Stimulated activated CD8-positive, alpha-beta memory T cell treated with anti-CD3 and anti-CD28 coated beads, Interleukin-15, amount 100 ng/mL, for 4 hours (primary cell): ENCODE measurements at places on chromosomes 6 and 20.
A peak's percentile ranks its signal among the peaks of the same experiment; 100 is the strongest.

DNA sequence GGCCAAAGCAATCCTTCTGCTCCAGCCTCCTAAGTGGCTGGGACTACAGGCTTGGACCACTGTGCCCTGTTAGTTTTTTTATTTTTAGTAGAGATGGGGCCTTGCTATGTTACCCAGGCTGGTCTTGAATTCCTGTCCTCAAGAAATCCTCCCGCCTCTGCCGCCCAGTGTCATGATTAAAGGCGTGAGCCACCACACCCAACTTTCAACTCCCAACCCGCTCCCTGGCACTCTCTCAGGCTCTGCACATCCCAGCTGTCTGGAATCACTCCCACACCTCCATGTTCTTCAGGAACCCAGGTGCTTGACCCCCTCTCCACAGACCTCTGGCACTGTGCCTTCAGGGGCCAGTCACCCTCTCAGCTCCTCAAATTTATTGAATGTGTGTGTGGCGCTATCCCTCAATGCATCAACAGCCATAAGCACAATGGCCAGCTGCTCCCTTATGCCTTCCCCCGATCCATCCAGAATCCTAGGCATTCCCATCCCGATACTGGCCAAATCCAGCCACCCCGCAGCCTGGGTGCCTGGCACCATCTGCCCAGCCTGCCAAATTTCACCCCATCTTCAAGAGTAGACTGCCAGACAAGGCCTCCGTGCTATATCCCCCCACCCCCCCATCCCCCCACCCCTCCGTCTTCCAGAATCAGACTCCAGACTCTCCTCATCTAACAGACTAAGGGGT lies 647 bp upstream of the POU5F1 start:
- DNase-seq, result no peak

GRCh38 chr6:109013656-109014305 lies 80.9 kb downstream of the SESN1 start:
- no peak for DNase-seq

DNA sequence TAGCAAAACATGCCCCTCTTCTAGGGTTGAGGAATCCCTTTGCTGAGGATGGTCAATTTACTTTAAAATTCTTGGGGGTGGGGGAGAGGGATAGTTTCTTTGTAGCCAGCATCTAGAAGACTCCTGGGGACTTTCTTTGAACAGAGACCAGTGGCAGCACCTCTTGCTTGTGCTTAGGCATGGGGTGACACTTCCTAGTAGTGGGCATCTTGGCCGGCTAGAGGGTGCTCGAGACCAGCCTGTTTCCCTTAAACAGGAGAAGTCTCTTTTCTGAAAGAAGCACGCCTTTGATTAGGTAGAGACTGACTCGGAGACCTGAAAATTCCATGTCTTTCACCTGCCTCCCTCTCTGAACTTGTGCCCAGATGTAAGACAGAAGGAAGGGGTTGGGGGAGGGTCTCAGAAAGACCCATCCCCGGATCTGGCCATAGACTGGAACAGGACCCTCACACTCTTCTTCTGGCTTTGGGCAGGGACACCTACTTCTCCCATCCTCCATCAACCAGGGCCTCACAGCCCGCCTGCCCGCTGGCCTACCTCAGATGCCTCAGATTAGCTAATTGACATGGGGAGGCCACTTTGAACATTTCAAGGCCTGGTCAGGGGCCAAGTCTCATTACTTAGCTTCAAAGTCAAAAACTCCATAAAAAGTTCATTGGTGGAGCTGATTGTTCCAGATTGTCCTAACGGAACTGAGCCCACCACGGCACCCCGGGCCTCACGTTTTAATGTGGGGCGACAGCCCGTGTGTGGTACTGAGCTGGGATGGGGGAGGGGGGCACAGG lies 172.2 kb downstream of the CDC5L start:
- DNase-seq, result no peak

DNA sequence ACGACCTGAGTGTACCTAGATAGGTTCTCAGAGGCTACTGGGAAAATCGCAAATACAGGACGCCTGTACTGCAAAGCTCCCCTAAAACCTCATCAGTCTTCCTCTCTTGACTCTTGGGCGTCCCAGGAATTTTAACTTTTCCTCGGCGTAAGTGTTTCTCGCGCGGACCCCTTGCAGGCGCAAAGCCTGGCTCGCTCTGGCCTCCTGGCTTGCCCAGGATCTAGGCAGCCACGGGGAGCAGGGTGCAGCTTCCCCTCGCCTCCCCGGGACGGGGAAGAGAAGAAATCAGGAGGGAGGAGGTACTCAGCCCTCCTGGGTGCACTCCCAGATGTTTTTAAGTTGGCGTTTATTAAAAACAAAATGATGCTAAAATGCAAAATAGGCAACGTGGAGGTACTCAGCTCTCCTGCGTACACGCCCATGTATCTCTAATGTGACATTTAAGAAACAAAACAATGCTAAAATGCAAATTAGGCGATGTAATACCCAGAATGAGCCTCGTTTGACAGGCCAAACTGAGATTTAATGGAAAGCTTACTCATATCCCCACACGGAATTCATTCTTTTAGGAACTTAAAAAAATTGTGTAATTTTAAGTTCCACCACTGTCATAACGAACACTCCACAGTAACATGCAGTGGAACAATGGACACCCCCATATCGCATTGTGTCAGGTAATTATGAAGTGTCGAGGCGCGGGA lies 1.6 kb upstream of the SOBP start:
- no peak for DNase-seq

GRCh38 chr6:73263570-73263909 lies 544 bp upstream of the KHDC1 start:
- DNase-seq, result no peak

DNA sequence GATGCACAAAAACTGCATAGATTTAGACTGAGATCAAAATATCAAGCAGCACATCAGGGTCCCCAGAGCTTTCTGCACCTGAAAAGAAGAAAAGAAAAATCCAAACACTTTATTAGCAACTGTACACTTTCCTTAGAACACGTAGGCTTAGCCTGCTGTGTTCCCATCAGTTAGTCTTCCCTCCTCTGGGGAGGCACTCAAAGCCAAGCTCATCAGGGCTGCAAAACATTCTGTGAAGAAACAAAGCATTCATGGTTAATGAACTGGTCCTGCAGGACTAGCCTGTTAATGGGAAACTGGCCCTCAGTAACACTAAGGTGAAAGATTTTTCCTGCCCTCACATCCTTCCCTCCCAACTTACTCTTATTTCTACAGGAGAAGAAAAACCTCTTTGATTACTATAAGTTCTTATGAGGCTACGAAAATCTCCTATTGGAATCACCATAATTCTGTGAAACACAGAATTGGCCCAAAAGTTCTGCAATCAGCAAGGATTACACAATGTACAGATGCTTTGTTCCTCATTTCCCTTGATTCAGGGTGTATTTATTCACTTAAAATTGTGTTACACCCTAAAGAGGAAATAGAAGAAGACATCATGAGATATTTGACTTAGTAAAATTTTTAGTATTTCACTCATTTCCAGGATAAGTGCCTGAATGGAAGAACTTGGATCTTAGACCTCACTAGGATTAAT lies 901.0 kb upstream of the MAP3K7 start:
- no peak for DNase-seq

- no peak for DNase-seq
Measured at GRCh38 chr6:152154559-152155356, 347.3 kb downstream of the ESR1 start.

DNA sequence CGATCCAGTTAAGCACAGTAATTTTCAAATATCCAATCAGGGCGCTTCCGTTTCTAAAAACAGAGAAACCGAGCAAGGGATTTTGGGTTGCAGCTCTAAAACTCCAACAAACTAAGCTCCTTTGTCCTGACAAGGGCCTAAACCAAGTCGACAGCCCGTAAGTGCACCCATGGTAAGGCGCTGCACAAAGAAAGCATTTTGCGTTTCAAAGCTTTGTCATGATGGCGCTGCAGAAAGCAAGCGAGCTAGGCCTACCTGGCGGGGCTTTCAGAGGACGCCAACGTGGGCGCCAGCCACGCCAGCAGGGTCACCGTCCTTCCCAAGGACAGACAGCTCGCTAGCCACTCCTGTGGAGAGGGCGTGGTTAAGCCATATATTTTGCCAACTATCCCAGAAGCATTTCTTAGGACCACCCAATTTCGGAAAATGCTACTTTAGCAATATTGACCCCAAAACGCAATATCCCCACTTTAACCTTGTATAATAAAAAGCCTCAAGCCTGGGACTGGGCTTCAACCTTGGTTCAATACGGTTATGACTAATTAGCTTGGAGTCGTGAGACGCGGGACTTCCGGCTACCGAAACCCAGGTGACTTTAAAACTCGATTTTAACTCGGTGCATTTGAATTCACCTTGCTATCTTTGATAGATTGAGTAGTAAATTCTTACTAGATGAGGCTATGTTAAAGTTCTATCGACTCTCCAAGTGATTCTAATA lies 53.8 kb downstream of the TRIM38 start:
- no peak for DNase-seq

- peak; percentile 45 for DNase-seq
Measured at GRCh38 chr6:27502508-27503435, 29.9 kb upstream of the ZNF184 start.

DNA sequence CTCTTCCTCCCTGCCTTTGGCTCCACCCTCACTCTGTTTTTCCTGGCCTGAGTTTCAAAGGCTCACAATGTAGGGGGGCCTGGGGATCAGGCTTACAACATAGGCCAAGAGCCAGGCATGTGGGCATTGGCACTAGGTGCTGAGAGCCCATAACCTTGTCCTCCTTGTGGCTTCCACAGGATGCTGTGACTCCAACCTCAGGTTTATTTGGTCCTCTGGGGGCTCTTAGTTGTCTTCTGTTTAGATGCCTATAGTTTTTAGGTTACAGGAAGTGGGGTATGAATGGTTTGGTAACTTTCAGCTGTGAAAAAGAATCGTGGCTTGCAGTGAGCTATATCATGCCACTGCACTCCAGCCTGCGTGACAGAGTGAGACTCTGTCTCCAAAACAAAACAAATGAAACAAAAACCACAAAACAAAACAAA lies 25.6 kb downstream of the MMP24 start:
- no peak for DNase-seq

GRCh38 chr6:118524686-118525085 lies 23.4 kb upstream of the PLN start:
- no peak for DNase-seq

- no peak for DNase-seq
Measured at GRCh38 chr6:102039441-102039840, 645.9 kb downstream of the GRIK2 start.

DNA sequence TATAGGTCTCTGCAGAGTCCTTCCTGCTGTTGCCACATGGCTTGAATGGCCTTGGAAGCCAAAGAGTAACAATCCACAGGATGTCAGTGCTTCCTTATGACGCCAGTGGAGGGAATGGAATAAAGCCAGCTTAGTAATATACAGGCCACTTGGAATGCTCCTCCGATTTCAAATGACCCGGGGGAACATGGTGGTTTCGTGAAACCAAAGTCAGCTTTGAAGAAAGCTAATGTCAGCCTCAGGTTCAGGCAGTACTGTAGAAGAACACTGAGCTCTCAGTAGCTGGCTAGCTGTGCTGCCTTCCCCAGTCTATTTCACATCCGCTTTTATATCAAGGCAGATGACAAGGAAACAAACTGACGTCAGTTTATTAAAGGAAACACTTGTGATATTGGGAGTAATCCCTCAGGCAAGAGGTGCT lies 189.1 kb downstream of the DTNBP1 start:
- DNase-seq, result no peak

- no peak for DNase-seq
Measured at GRCh38 chr6:168012431-168013249, 15.2 kb downstream of the KIF25 start.

GRCh38 chr20:44362466-44362940 lies 7.0 kb downstream of the HNF4A start:
- no peak for DNase-seq

DNA sequence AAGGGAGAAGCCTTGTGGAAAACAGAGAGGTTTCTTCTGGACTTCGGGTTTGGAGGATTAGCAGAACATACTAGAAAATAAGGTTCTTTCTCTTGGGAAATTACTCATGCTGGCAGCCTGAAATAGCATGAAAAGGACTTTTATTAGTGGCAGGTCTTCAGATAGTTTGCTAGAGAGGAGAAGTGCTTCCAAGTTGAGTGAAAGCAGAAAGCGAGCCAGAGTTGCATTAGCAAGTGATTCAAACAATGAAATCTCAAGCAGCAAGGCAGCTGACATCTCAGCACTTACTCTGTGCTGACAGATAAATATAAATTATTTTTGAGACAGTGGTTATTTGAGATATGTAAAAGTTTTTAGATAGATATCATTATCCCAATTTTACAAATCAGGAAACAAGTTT lies 91.9 kb downstream of the PLCB4 start:
- DNase-seq, result no peak

DNA sequence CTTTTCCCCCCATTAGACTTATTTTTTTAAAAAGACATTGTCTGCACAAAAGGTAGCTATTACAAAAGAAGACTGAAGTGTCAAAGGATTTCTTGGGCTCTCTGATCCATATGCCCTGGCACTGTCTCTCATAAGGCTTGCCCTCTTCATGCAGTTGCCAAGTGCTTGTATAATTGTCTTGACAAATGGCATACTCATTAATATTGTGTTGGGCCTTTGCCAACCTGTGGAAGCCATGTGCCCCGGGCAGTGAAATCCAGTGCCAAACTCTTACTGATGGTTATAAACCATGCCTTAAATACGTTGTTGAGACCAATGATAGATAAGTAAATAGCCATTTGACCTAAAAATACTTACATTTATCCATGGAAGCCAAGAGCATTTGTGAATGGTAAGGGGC lies 98.1 kb downstream of the FARS2 start:
- DNase-seq, result no peak

DNA sequence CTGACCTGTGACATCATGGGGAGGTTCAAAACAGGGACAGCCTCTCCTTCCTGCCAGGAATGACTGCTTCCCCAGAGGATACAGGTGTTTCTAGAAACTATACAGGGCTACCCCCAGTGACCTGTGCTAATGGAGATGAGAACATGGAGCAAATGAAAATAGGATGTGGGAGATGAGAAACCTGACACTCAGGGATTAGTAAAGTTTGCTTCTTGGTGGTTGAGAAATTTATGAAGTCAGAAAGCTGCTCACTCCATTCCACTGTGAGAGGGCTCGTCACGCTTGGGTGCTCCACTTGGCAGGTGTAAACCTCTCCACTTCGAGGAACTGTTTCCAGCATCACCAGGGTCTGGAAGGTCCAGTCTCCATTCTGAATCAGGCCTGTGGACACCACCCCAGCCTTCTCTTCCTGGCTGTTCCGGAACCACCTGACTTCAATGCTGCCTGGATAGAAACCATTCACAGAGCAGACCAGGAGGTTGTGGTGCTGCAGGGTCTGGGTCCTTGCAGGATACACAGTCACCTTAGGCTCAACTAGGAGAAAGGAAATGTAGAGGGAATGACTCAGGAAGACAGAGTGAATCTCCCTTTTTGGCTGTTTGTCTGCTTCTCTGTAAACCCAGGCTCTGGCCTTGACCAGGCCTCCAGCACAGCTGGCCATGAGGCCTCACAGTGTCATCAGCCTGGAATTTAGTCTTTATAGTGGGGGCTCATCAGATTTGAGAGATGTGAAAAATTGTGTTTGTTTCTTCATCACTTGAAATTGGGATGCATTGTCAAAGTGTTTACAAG lies 10.8 kb downstream of the HLA-DRB5 start:
- DNase-seq, result no peak
